ENCODE measurements at places on chromosomes 2 and 18.

- no peak for DNase-seq
Measured at GRCh38 chr2:227474410-227474809, 2.5 kb downstream of the AGFG1 start.

DNA sequence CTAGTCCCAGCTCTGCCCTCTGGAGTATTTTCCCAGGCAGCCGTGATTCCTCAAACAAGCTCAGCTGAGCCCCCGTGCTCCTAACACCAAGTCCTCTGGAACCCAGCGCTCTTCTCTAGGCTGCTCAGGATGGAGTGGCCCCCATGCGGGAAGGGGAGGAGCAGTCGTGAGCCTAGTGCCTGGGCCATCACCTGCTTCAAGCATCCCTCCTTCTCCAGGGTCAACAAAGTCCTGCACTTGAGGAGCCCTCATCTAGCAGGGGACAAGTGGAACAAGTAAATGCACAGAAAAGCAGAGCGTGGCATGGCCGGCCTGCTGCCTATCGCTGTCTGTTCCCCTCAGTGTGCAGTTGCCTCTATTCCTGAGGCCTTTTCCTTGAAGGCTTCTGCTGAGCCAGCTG is 168.6 kb downstream of the INHBB start:
- DNase-seq: no peak

- DNase-seq: no peak
Measured at GRCh38 chr18:60082790-60083189, 183.0 kb downstream of the PMAIP1 start.

DNA sequence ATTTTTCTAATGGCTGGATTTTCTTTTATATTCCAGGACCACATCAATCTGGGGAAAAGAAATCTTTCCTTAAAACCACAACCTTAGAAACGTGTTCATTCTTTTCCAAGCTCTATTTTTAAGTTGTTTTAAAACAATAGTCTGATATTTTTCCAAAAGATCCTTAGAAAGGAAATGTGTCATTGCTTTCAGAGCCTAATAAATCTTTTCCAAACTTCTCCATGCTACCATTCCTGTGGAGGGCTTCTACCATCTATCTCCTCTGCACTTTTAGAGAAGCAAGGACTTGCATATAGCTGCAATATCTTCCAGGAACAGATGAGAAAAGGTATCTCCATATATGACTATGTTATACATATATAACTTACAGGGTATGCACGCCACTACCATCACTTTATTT is 21.2 kb downstream of the WDFY1 start:
- DNase-seq: no peak

DNA sequence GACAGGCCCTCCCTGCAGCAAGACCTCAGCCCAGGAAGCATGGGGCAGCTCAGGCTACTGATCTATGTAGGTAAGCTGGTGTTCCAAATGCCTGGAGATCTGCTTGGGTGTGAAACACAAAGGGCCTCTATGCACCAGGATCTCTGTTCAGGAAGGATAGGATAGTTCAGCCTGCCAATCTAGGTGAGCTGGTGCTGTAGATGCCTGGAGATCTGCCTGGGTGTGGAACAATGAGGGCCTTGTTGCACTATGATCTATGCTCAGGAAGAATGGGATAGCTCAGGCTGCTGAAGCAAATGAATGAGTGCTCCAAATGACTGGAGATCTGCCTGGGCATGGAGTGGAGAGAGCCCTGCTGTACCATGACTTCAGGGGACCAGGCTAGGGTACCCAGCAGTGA is 48.9 kb upstream of the MYL1 start:
- DNase-seq: no peak

DNA sequence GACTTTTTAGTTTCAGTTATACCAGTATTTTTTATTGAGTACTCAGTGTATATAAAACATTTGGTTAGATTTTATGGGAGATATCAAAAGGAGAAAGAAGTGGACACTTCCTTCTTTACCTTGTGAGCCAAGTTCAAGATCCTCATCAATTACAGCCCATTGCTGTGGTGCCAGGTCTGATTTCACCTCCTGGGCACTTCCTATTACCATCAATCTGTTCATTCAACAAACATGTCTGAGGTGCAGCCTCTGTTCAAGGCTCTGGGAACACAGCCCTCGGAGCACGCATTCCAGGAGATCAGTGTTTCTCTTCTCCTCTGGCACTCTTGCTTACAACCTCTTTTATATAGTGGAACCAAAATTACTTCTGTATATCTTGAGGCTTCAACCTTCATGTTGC is 171.4 kb upstream of the ALPP start:
- DNase-seq: no peak

- no peak for DNase-seq
Measured at GRCh38 chr18:59354731-59355130, 4.3 kb downstream of the LMAN1 start.

DNA sequence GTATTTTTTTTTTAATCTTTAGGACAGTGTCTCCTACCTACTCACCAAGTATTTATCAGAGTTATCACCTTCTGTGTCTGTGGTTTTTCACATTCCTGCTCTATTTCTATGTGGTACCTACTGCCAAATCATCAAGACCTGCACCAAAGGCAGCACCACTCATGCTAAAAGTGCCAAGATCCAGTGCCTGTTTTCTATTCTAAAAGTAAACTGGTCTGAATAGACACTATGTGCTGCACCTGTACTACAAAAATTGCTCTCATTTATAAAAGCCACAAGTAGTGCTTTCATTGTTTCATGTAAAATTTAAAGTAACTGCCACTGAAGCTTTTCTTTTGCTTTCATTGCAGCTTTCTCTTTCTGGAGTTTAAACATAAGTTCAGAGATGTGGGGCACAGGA is 103.9 kb upstream of the GULP1 start:
- no peak for DNase-seq

DNA sequence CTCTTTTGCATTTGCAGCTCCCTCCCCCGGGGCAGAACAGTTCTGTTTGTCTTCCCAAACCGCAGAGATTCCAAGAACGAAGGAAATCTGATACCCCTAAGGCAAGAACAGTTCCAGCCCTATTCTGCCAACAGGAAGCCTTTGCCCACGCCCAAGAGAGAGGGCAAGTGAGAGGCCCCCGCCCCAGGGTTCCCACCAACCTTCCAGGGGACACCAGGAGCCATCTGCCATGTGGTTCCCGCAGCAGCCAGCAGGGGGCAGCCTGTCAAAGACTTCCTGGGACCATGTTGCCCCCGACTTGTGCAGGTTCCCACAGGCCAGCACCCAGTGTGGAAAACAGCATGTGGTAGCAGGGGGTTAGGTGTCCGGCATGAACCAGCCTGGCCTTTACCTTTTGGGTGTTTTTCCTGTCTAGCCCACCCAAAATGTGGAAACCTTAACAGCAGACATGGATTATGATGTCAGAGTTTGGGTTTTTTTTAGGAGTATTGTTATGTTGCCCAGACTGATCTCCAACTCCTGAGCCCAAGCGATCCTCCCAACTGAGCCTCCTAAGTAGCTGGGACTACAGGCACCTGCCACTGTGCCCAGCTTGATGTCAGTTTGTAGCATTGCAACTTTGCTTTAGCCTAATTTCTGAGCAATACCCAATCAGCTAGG is 21.7 kb upstream of the EFHD1 start:
- DNase-seq: no peak

- DNase-seq: no peak
Measured at GRCh38 chr2:144227427-144228105, 292.4 kb downstream of the ZEB2 start.

DNA sequence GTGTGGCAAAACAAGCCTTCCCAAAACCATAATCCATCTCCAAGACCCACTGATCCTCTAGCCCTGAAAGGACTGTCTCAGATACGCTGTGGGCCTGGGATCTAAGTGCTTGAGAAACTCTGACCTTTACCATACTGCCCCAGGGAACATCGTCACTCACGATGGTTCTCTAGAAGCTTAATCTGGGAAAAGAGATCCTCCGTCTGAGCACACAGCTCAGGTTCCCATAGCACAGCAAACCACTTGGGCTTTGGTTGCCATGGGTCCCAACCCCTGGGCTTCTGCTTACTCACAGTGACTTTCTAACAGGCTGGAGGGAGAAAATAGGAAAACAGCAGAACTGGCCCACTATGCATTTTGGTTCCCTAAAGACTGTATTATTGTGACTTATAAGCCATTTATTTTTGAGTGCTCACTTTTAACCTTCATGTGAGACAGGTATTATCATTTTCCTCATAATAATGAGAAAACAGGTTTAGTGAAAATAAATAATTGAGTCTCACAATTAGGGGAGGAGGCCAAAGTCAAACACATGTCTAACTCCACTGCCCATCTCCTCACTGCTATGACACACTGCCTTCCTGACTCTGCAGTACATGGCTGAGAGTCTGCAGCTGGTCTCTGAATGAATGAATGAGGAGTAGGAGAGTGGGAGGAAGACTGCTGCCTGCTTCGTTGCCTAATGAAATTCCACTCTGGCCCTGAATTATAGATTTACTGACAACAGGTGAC is 46.7 kb downstream of the REEP1 start:
- DNase-seq: no peak

DNA sequence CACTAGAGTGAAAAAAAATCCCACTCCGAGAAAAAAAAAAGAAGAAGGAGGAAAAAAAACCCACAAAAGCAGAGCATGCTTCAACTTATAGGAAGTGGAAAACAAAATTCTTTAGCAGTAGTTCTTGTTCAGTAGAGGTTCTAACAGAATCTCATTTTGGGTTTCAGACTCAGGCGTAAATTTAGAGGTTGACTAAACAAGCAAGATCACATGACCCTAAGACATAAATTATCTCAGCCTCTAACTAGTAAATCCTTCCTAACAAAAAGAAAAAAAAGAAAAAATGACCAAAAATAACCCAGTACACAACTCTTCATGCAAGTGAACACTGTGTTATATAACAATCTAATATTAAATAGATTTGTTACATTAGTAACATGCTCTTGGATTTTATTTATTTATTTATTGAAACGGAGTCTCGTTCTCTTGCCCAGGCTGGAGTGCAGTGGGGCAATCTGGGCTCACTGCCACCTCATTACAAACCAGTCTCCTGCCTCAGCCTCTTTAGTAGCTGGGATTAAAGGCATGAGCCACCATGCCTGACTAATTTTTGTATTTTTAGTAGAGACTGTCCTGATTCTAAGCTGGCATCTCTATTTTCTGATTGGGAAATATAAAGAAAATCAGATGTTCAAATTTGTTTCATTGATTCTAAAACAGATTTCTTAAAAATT is 35.4 kb downstream of the PPP4R3B start:
- DNase-seq: no peak

DNA sequence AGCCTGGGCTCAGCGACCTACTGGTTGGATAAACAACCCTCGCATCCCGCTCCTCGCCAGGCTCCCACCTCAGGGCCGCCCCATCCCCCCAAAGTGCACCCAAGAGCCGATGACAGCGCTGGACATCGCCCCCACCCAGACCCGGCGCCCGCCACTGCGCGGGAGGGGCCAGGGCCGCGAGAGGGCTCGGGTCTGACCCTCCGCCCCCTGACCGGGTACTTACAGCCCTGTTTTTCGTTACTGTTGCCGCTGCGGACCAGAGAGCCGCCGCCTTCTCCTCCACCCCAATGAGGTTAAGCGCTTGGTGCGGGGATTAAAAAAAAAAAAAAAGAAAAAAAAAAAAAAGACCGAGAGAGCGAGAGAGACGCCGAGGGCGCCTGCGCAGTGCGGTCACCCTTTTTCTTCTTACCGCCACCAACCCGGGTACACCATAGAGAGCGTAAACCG is at the start of gene CLASP1:
TSS of gene CLASP1 (minus strand) at position 314 of the 447 bp plus-strand sequence. CDS start 43,567 bp downstream, outside the sequence.
- DNase-seq: peak; percentile 81

DNA sequence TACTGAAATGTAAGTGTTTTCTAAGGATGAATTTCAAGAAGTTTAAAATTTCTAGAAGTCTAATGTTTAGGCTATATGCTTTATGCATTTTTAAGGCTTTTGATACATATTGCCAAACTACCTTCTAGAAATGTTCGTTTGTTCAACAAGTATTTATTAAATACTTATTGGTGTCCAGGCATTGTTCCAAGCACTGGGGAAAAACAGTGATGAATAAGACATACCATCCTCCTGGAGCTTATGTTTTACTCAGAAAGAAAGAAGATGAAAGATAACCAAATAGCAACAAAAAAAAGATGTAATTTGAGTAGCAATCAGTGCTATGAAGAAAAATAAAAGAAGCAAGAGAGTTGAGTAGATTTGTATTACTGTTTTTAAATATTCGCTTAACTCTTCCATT is 692.9 kb downstream of the SLC4A3 start:
- no peak for DNase-seq

DNA sequence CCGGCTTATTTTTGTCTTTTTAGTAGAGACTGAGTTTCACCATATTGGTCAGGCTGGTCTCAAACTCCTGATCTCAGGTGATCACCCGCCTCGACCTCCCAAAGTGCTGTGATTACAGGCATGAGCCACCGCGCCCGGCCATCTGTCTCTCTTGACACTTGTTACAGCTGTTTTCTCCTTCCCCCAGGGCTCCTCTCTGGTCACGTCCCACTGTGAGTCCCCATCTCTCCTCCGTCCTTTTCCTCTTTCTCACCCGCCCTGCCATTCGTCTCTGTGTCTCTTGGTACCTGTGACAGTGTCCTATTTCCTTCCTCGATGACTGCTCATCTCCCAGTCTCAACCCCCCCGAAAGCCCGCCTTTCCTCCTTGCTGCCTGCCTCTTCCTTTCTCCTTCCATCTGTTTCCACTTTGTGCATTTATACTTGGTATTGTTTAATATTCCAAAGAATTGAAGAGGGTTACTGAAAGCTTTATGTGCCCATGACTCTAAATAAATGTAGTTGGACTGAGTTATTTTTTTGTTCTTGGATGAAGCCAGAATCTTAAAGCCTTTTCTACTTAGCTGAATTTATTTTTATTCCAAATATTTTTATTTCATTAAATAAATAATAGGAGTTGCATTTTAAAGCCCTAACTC is 241.5 kb downstream of the SH3RF3 start:
- DNase-seq: peak; percentile 21

DNA sequence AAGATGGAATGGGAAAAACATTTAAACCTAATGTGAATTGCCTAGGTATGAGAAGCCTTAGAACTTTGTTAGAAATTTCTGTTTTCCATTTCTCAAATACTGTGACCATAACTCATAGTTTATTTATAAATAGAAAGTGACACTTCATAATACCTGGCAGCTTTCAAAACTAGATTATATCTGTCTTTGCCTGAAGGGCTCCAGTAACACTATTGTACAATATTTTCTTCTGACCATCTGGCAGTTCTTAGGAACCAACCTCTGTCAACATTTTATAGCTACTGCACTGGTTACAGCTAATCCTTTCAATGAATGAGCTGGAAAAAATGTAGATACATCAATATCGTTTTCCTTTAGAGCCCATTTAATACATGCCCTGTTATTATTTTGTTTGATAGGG is 237.4 kb downstream of the CAMKMT start:
- DNase-seq: no peak

DNA sequence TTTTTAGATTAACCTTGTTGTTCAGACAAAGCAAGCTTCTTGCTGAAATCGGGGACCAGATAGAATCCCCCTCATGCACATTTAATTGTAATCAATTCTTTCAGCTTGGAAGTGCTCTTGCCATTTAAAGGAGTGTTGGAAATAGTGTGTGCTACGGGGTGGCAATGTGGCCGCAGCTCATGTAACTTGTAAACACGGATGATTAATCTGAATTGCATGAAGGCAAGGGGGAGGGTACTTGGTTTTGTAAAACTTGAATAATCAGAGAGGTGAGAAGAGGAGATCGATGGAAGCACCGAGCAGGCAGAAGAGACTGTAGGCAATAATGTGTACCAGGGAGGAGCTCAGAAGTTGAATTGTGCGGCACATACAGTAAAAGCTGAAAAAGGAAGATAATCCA is 273.5 kb downstream of the PTGR3 start:
- no peak for DNase-seq

All from coronary artery (tissue), 2 donors.